ENCODE measurements at places on chromosomes 13 and 19. TPM values are rescaled to one million over a fixed set of nuclear protein-coding genes. Genes with fewer than 3 reads are reported as not detected.

ETHE1 gene
- total RNA-seq = 49.2 TPM

NFKBIB gene
- total RNA-seq = 25.2 TPM

CEACAM4 gene
- total RNA-seq = not detected

C19orf81 gene
- total RNA-seq = not detected

MYH14 gene
- not detected for total RNA-seq

STK11 gene
- 107 TPM for total RNA-seq

SIGLEC9 gene
- total RNA-seq = 0.22 TPM
